ENCODE measurements at places on chromosomes 13 and 19.

- DNase-seq, result no peak
Measured at GRCh38 chr13:45086484-45086883, 33.8 kb upstream of the GTF2F2 start.

DNA sequence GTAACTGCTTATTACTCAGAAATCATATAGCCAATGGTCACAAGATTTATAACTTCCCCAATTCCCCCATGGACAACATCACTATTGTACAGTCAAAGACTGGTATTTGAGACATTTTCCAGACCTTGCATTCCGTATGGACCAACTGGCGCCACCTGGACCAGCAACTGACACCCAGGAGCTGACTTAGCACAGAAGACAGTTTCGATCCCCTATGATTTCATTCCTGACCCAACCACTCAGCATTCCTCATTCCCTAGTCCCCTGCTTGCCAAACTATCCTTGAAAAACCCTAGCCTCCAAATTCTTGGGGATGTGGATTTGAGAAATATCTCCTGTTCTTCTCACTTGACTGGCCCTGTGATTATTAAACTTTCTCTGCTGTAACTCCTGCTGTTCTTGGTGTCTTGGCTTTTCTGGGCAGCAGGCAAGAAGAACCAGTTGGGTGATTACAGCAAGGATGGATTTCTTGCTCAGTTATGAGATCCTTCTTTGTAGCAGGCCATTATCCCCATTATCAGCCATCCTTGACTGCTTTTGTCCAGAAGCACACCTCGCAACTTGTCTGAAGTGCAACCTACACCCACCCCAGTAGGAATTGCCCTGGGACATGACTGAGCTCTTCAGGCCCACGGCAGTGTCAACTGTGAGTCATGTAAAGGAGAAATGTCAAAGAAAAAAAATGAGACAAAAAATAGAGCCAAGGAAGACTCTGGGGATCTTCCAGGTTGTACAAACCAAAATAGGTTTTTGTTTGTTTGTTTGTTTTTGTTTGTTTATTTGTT lies 13.7 kb upstream of the MAP3K10 start:
- DNase-seq, result no peak

DNA sequence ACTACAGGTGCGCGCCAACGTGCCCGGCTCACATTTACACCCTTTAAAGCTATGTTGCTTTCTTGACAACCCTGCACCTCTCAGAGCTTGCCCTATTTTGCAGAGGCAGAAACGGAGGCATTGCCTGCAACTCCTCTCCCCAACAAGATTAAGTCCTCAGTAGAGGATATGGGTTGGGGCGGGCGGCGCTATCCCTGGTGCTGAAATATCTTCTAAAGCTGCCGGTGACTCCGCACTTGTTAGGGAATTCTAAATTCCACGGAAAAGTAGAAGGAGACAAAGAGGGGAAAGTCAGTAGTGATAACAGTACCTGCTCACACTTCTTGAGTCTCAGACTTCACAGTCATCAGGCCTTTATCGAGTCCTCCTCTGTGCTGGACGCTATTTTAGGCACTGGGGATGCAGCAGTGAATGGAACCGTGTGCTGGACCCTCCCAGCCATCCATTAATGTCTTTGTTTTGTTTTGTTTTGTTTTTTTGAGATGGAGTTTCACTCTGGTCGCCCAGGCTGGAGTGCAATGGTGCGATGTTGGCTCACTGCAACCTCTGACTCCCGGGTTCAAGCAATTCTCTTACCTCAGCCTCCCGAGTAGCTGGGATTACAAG lies 18.0 kb downstream of the SLC5A5 start:
- DNase-seq, result peak; percentile 40

DNA sequence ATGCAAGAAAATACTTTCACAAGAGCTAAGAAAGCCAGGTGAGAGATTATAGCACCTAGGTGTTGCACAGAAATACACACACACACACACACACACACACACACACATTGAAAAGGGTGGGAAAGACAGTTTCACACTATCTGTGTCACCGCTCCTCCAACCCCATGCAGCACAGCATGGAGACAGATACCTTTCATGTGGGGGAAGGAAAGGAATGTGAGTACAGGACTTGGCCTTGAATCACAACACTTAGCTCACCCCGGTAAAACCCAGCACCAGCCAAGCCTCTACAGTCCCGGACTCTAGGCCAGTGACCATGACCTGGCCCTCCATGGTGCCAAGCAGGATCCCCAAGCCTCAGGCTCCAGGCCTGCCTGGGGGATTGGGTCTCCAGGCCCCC lies 462.0 kb upstream of the SPRY2 start:
- DNase-seq, result no peak

- no peak for DNase-seq
Measured at GRCh38 chr19:52148256-52148655, 8.5 kb upstream of the ZNF616 start.
